ENCODE measurements at places on chromosomes 5 and 9. TPM values are rescaled to one million over a fixed set of nuclear protein-coding genes. Genes with fewer than 3 reads are reported as not detected.

DNA sequence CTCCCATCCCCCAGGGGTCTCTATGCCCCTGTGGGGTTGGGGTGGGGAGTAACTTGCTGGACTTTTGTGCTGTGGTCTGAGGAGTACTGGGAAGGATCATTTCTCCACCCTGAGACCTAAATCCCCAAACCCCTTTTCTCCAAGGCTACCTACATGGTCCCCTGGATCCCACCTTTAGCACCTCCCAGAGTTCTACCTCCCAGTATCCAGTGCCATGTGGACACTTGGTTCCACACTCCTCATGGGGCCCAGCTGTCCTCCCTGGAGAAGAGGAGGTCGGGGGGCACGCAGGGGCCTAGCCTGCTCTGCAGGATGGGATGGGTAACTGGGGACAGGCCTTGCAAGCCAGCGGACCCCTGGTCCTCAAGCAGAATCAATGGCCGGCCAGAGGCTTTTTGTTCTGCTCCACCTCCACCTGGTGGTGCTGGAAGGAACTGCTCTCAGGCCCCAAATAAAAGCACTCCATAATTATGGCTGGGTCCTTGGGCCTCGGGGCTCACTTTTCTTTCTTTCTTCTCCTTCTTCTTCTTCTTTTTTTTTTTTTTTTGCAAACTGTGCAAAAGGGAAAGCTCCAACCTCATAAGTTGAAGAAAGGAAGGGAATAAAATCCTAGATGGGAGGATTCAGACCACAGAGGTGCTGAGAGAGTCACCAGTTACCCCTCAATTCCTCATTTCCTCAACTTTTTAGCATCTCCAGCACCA, 68.4 kb downstream of the PSD2 start:
- peak; percentile 59 for DNase-seq

DNA sequence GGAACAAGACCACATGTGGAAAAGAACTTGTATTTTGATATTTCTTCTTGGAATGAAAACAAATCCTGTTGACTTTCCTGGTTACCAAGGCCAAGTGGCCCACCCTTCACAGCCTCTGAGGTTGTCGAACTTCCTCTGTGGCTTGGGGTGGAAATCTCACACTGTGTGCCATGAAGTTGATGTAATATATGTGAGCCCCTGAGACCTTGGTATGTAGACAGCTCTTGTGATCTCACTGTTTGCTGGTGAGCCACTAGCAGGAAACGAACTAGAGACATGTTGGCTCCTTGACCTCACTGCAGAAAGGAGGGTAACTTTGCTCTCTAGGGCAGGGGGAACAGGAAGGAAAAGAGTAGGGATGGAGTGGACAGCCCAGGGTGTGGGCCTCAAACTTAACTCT, 159.4 kb downstream of the ARHGAP26 start:
- peak; percentile 75 for DNase-seq

GRCh38 chr5:123752552-123753179, 240.7 kb downstream of the CSNK1G3 start:
- DNase-seq: no peak

DNA sequence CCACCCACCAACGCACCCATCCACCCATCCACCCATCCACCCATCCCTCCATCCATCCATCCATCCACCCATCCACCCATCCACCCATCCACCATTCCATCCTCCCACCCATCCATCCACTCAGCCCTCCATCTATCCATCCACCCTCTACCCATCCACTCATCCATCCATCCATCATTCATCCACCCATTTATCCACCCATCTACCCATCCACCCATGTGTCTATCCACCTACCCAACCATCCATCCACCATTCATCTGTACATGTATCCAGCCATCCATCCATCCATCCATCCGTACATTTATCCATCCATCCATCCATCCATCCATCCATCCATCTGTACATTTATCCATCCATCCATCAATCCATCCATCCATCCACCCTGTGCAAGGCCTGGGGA, 11.1 kb upstream of the VAV2 start:
- DNase-seq: no peak

GRCh38 chr5:128826275-128826674, 139.0 kb upstream of the SLC27A6 start:
- no peak for DNase-seq

DNA sequence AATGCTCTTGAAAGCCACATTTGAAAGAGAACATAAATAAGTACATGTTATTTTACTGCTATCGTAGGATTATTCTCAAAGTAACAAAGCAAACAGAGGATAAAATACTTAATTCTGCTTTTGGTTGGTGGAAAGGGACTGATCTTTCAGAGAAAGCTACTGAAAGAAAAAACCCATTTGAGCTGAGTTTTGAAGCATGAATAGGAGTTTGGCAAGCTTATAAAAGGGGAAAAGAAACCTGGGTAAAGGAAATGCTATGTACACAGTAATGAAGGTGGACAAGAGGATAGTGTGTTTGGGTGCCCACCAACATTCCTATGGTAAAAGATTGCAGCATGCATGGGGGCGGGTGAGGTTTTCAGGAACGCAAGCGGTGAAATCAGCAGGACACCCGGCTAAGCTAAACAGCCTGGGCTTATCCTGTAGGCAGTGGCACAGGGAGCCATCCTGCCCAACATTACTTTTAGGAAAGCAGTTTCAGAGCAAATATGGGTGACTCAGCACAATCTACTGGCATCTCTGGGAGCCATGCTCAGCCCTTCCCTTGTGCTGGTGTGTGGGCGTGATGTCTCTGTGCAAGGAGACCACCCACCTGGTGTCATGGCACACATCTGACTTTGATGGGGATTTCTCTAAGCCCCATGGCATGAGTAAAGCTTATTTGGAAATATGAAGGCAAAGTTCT, 673.9 kb upstream of the KLF4 start:
- DNase-seq: no peak

DNA sequence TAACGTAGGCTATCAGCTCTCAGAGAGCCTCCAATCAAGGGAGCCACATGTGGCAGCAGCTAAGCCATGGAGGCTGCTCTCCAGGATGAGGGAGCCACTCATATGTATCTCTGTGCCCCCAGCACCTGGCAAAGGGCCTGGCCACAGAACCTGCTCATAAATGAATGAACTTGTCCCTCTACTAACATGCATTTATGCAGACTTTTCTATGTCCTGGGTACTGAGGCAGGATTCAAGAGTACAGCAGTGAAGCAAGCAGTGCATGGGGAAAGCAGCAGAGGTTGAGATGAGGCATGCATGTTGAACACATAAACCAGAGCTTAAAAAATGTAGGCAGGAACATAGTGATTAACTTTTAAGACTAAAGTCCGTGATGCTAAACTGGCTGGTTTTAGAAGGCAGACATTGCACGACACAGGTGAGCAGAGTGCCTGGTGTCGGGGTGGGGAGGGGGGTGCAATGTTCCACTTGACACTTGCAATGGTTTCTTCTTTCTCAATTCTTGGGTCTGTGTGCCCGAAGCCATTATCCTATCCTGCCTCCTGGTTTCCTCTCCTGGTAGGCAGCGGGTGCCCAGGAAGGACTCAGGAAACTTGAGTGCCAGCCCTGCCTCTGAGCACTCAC, 142.8 kb upstream of the ALDH1B1 start:
- DNase-seq: no peak

- no peak for DNase-seq
Observed at GRCh38 chr9:1125741-1126140, 75.6 kb downstream of the DMRT2 start.

DNA sequence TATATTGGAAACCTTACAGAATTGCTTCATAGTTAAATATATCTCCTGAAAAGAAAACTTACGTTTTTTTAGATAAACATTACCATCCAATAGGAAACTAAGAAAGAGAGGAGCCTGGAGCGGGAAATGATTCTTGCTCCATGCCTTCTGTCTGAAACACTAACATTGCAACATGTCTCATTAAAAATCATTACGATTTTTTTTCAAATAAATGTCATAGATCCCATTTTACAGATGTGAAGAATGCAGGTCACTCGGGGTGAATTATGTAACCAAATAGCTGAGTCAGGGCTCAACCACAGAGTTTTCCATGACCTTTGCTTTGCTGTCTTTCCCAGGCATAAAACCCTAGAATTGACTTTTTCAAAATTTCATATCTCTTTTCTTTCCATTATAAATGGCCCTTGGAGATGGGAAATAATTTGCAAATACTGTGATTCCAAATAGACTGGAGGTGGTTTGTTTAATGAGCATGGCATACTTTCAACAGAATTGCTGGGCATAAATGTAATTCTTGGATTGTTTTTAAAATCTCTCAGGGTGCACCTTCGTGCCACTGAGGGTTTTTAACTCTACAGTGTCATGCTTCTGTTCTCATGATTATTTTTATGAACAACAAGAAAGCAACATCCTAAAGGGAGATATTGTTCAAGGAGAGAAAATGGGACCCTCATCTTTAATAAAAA, 302.8 kb downstream of the EBF1 start:
- no peak for DNase-seq

DNA sequence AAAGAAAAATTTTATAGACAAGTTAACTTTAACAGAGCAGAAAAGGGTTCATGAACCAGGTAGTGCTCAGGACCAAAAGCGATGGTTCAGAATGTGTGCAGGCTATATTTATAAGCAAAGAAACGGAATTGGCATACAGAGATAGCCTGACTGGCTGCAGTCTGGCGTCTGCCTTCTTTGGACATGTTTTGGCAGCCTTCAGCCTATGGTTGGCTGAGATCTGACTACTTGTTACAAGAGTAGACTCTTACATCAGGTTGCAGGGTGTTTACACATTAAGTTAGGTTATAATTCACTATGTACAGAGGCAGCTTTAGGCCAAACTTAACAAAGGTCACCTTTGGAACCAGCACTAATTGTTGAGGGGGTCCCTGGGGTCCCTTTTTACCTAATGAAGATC, 7.0 kb downstream of the NOP16 start:
- no peak for DNase-seq

DNA sequence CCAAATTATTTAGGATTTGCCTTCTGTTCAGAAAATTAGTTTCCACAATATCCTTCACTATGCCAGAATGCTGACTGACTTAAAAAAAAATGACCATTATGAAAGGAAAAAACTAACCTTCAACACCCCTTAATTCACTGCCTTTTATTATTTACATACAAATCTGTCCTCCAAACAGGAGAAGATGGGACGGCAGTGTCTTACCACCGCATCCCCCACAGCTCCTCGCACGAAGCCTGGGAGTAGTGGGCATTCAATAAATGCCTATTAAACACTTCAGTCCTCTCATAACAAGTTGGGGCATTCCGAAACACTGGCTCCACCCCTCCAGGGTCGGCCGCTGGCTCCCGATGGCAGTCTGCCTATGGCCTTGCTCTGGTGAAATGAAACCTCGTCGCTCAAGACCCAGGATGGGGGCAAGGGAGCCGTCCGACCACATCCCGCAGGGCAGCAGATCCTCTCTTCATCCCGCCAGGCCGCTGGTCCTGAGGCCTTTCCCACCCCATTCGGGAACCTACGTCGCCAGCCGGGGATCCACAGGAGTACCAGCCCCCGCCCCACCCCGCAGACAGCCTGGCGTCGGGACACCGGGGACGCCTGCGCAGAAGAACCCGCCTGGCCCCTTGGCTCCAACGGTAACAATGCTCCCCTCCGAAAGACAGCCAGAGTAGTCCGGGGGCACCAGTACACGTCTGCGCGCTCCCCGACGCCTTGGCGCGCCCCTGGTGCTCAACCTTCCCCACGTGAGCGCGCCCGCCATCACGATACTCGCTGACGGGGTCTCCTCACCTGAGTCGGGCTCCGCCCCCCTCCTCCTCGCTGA, 613 bp downstream of the ZBTB5 start:
- DNase-seq: peak; percentile 71

- DNase-seq: no peak
Observed at GRCh38 chr5:88883059-88883835, at the start of gene MEF2C. Gene MEF2C (minus strand): TSS chr5:88883184. CDS start chr5:88823788, 59,396 bp downstream.

DNA sequence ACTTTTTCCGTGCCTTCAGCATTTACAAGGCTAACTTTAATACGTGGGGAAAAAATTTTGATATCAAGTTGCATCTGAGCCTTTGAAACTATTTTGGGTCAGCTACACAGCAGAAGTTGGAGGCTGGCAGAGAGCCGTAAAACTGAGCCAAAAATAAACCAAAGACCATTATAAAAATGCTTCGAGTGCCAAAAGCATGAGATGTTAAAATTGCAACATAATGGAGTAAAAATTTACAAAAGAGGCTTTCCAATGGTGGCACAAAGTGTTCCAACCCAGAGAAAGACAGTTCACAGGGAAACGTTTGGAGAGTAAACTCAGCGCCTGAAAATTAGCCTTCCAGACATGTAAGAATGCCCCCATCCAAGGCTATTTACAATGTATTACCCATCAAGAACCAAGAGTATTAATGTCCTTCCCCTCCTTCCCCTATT, 190.3 kb downstream of the TLE1 start:
- DNase-seq: no peak

- peak; percentile 46 for DNase-seq
Observed at GRCh38 chr5:131513780-131514179, 121.2 kb downstream of the RAPGEF6 start.

- DNase-seq: no peak
Observed at GRCh38 chr5:118439831-118440230, 548.5 kb downstream of the DTWD2 start.

DNA sequence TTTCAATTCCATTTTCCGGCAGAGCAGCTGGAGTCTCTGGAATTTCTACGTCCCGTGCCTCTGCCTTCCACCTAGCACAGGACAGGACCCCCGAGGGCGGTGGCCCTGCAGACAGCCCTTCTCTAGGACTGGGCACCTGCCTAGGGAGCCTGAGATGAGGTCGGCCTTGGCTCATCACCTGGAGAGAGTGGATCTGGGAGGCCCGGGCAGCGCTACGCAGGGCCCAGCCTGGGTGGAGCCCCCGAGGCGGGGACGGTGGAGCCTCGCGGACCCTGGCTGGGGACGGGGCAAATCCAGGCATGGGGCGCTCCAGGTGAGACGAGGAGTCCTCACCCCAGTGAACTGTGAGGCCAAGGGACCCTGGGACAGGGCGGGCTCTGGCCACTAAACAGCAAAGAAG, 114.5 kb downstream of the MTRR start:
- DNase-seq: no peak

- DNase-seq: no peak
Observed at GRCh38 chr9:107188376-107188775, 94.7 kb upstream of the RAD23B start.

Gene PCSK1
- not detected for total RNA-seq

Gene BSPRY
- total RNA-seq: 3.3 TPM

Gene ADRA1B
- not detected for total RNA-seq

Gene ADAMTSL1
- not detected for total RNA-seq

Gene EMB
- total RNA-seq: 199 TPM

Data from natural killer cell (primary cell).